ENCODE measurements at places on chromosomes 6 and 20.
A peak's percentile ranks its signal among the peaks of the same experiment; 100 is the strongest.

GRCh38 chr20:10007158-10007557, 27.6 kb upstream of the ANKEF1 start:
- no peak for DNase-seq

- DNase-seq, result no peak
Observed at GRCh38 chr6:6390849-6391602, 70.6 kb upstream of the F13A1 start.

- DNase-seq, result no peak
Observed at GRCh38 chr6:8499540-8499939, 64.2 kb upstream of the SLC35B3 start.

GRCh38 chr20:19099596-19100545, 112.6 kb upstream of the SLC24A3 start:
- DNase-seq, result no peak

DNA sequence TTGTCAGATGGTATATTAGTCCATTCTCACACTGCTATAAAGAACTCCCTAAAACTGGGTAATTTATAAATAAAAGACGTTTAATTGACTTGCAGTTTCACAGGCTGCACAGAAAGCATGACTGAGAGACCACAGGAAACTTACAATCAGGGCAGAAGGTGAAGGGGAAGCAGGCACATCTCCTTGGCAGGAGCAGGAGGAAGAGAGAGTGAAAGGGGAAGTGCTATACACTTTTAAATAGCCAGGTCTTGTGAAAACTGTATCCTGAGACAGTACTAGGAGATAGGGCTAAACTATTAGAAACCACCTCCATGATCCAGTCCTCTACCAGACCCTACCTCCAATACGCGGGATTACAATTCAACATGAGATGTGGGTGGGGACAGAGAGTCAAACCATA, 193.9 kb upstream of the KCNG1 start:
- DNase-seq, result no peak

DNA sequence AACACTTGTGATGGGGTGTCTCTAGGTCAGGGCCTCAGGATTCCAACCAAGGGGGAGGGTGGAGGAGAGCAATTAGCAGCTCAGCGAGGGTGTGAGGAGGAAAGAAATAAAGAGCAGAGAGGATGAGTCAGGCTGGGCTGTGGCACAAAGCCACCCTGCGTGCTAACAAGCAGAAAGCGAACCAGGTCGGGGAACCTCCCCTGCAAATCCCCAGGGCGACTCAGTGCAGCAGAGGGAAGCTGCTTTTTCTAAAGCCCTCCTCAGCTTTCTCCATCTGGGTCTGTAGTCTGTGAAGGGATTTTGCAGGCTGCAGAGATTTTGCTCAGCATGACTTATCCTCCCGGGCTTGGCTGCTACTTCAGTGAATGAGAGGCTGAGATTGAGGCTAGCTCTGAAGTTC, 6.6 kb upstream of the SPO11 start:
- peak; percentile 63 for DNase-seq

Data from H1 (cell line).